SW 1271 (cell line): ENCODE measurements at places on chromosomes 1 and 21.

DNA sequence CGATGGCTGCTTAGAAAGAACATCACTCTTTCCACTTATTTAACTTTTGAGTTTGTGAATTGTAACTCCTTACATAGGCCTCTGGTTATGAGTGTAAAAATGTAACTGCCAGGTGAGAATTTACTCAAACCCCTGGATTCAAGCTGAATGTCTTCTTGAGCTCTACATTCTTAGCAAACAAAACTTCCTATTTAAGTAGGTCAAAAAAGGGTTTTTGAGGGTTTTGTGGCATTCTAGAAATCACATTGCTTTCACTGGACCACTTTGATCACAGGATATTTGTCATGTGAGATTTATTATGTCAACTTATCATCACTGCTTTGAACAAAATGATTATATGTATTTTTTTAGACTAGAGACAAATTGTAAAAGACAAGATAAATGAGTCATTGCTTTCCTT lies 5.7 kb downstream of the IL23R start:
- DNase-seq, result no peak

DNA sequence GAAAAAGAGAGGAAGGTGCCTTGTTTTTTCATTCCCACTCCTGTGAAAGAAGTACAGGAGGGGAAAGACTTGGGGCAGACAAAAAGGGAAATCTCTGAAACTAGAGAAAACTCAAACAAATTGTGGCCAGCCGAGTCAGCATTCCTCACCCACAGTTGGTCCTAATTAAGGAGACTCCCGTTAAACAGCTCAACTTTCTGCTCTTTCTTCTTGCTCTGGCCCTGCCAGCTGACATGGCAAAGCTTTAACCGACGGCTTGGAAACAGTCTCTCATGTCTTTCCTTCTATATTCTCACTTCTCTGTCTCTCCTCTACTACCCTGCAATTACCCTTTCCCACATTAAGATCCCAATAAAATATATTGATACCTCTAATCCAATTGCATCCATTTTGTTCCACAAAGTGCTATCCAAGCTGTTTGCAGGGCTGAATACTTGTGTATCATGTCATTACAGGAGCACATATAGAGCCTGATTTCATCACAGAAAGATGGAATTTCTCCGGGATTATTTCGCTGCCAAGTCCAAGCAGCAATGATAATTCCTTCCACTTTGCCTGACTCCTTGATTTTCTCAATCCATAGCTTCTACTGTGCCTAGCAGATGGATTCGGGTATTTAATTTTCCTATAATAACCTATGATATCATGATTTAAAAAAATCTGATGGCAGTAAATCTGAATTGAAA lies 65.4 kb upstream of the IPO9 start:
- DNase-seq, result no peak

GRCh38 chr1:71698186-71698585 lies 584.2 kb downstream of the NEGR1 start:
- no peak for DNase-seq

DNA sequence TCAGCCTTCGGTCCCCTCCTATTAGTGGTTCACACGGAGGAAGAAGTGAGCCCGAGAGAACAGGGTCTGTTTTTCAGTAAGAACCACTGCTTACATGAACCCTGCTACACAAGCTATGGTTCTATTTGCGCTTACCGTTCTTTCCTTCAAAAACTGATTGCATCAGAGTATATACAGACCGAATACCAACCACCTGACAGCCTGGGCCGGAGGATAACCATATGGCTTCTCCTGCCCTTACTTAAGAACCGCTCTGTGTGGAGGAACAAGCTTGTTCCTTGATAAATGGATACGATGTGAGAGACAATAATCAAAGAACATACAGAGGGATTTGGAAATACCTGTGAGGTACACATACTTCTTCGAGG lies 1.1 kb upstream of the KCNT2 start:
- DNase-seq, result no peak

GRCh38 chr1:228420968-228421826 lies 4.5 kb upstream of the TRIM17 start:
- DNase-seq, result no peak

DNA sequence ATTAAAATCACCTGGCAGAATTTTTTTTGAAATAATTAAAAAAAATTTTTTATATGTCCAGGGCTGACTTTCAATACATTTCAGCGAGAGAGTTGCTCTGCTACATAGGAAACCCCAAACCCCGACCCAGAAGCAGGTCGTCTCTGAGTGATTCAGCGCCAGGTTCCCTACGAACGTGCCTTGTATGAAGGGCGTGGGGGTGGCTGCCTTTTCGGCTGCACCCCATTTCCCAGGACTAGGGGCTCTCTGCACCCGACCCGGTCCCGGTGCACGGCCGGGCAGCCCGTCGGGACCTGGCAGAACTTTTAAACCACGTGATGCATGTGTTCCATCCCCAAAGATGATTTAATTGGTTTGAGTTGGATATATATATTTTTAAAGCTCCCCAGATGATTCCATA lies 15.8 kb upstream of the SCYL3 start:
- DNase-seq, result no peak
